OCI-M1 (cell line): ENCODE measurements at places on chromosomes 7 and 10.

DNA sequence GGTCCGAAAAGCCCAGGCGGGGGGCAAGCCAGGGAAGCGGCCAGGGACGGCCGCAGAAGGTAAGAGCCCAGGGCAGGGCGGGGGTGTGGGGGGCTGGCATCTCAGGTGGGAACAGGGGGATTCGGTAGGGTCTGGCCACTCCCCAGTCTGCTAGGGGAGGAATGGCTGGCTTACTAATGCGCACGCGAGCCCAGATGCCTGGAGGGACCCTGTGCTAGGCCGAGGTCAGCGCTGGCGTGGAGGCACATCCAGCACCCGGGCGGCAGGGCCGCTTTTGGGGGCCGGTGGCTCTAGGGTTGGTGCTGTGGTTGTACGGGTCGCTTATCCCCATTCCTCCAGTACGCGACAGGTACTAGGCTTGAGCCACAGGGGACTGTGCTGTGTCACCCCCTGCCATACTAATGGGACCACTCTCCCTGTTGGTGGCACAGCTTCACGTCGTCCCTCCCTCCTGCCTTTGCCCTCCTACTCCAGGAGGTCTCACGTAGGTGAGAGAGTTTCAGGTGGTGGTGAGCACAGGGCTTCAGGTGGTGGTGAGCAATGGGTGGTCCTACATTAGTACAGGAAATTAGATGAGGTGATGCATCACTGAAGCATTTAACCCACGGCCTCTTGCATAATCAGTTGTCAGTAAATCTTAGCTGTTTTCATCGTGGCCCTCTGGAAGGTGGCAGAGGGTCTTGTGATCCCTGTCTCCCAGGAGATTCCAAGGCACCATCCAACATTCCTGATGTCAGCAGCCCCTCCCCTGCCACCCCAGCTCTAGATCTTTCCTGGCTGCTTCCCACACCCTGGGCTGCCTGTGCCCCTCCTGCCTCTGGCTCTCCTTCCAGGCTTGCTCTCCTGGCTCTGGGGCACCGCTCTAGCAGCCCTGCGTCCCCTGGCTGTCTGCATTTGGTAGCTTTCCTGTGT is 971 bp downstream of the AEBP1 start:
- DNase-seq: no peak

DNA sequence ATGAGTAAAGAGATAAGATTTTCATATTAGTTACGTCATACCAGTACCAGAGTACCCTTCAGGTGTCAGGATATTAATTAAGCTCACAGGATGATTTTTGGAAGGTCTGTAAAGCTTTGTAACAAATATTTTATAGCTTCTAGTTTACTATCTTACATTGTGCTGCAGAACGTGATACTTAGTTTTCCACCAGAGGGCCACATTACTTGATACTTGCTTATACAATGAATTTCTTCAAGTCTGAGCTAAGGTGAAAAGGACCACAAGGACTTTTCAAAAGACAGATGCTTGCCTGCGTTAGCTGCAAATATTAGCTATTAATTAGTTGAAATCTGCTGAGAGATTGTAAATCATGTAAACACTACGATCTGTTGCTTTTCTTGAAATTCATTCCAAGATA is 12.2 kb downstream of the FOXP2 start:
- peak; percentile 36 for DNase-seq

- no peak for DNase-seq
These were observed 26.6 kb downstream of the REEP3 start for GRCh38 chr10:63547628-63548360.

- no peak for DNase-seq
These were observed 134.8 kb upstream of the BMPER start for GRCh38 chr7:33770576-33770975.

GRCh38 chr7:26397796-26398426 is 106.2 kb downstream of the SNX10 start:
- DNase-seq: peak; percentile 14

DNA sequence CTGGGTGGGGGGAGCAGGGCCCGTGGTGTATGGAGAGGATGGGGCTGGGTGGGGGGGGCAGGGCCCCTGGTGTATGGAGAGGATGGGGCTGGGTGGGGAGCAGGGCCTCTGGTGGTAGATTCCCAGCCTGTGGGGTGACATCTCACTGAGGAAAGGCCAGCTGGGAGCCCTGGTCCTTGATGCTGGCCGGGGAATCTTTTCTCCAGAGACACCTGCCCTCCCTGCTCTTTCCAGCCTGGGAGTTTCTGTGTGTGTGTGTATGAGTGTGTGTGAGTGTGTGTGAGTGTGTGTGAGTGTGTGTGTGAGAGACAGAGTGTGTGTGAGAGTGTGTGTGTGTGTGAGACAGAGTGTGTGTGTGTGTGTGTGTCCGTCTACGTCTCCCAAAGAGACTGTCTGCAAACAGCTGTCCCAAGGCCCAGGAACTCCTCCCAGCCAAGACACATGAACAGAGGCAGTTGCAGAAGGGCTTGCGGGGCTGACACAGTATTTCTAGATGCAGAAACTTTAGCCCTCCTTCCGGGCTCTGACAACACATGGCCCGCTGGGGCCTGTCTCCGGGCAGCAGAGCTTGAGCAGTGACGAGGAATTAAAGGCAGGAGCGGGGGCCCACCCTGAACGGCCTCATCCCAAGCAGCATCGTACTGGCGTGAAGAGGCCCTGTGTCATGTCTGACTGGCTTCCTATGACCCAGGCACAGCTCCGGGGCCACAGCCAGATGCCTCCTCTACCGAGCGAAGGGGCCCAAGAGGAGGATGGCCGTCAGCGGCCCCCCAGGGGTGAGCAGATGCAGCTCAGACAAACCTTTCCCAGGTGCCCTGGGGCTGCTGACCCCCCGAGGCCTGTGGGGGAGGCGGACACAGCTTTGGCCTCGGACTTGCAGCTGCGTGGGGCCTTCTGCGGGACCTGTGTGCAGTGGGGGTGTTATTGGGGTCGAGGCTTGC is 24.3 kb downstream of the FAM20C start:
- no peak for DNase-seq

GRCh38 chr10:82668221-82668895 is 793.4 kb downstream of the NRG3 start:
- no peak for DNase-seq
